Cerebellar nuclear complex (tissue), 1 donor: ENCODE measurements at places on chromosomes 12 and 14.
A peak's percentile ranks its signal among the peaks of the same experiment; 100 is the strongest.

DNA sequence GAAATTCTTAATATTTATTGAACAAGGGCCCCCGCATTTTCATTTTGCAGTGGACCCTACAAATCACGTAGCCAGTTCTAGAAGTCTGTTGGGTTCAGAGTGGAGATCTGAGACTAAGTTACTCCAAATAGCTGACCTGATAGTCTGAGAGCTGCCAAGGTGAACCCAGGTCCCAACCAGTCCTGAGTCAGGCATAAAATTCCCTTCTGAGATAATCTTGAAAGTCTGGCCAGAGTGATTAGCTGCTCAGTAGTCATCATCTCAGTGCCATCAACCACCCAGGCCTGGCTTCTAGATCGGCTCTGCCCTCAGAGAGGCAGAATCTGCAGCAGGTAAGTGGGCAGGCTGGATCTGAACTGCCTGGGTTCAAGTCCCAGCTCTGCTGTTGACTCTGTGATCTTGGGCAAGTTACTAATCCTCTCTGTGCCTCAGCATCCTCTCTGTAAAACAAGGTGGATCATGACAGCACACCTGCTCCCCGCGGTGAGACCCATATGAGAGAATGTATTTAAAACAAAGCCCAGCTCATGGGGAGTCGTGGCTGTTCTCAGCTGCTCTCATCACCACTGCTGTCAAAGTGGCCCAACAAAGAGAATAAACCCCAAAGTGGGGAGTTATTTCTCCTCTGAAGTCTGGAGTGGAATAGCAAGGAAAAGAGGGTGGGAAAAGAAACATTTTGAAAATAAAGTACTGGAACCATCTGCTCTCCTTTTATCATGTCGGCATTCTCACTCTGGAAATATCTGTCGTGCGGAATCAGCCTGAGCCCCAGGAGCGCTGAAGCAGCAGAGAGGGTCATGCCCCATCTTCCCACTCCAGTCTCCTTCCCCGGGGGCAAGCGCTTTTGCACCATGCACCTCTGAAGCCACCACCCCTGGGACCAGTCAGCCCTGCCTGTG is 193.3 kb downstream of the DPF3 start:
- DNase-seq = no peak

DNA sequence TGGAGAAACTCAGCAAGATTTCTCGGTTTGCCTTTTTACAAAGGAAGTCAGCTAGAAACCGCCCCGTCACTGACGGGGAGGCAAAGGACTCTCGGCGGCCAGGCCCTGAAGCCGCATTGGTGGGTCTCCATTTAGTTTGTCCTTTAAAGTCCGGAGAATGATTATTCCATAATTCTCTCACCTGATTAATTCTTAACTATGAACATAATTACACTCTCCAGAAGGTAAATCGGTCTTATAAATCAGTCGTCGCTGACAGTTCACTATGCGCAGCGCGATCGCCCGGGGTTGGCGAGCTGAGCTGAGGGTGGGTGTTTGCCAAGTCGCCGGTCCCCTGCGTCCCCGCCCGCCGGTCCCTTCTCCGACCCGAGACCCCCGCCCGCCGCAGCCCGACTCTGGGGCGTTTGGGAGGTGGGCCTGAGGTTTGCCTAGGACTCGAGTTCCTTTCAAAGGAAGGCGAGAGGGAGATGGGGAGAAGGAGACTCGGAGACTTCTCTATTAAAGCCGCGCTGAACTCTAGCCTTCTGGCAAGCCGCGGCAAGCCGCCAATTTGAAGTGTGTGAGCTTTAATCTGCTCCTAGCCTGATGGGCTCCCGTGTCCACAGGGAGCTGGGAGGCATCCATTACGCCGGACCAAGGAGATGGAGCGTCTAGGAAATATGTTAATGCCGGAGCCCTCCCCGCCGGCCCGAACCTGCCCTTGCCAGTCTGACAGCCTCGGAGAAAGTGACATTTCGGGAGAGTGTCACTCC is 392.9 kb downstream of the NOVA1 start:
- DNase-seq = peak; percentile 4

- DNase-seq = no peak
These were observed 36.8 kb downstream of the NIN start for GRCh38 chr14:50794068-50794645.

DNA sequence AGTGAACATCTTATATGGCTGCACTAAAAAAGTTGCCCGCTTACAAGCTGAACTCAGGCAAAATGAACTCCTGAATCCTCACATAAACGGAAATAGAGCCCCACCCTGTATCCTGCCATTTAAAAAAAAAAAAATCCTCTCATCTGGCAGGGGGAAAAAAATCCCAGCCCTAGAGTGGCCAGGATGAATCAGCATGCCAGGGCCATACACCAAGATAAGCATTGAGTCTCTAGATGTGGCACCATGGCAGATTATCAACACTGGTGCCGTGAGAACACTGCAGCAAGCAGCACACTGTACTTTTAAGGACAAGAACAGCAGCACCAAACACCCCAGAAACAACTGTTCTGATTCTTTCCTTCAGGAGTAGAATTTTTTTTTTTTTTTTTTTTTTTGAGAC is 65.5 kb downstream of the RASSF3 start:
- no peak for DNase-seq

DNA sequence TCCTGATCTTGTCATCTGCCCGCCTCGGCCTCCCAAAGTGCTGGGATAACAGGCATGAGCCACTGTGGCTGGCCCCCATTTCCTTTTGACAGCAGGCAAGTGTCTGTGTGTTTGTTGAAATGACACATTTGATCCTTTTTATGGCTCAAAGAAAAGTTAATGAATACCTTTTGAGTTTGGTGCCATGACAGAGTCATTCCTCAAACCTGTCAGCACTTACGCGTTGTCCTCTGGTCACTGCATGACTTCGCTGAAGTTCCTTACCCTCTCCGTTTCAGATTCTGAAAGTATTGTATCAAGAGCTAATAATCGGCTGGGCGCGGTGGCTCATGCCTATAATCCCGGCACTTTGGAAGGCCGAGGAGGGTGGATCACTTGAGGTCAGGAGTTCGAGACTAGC is 32.4 kb downstream of the NEMF start:
- DNase-seq = no peak

- no peak for DNase-seq
These were observed 162.5 kb upstream of the RTL1 start for GRCh38 chr14:101065696-101066694.

GRCh38 chr14:32352631-32353030 is 23.5 kb downstream of the AKAP6 start:
- DNase-seq = no peak

GRCh38 chr12:33589576-33590114 is 150.0 kb upstream of the SYT10 start:
- no peak for DNase-seq

GRCh38 chr12:4482936-4483335 is 37.3 kb upstream of the FGF6 start:
- DNase-seq = no peak

- no peak for DNase-seq
These were observed 2.0 kb upstream of the CHURC1 start for GRCh38 chr14:64912261-64912660.

- DNase-seq = no peak
These were observed 103.3 kb downstream of the C12orf75 start for GRCh38 chr12:105433804-105434203.
